ENCODE measurements at places on chromosomes 13 and 19. TPM values are rescaled to one million over a fixed set of nuclear protein-coding genes. Genes with fewer than 3 reads are reported as not detected.

The SLC17A7 gene
- total RNA-seq = 0.11 TPM

The NEK5 gene
- total RNA-seq = 0.16 TPM

The SYT5 gene
- 3.3 TPM for total RNA-seq

The PINLYP gene
- 0.61 TPM for total RNA-seq

The ZNF563 gene
- total RNA-seq = 1.4 TPM

The LILRB2 gene
- total RNA-seq = not detected

The CEACAM20 gene
- total RNA-seq = not detected

The IGSF23 gene
- total RNA-seq = not detected

The AMER2 gene
- not detected for total RNA-seq

The IL11 gene
- 27.7 TPM for total RNA-seq

The DMRTC2 gene
- not detected for total RNA-seq

The CAPN12 gene
- total RNA-seq = 0.91 TPM

The SDHAF1 gene
- total RNA-seq = 33.0 TPM

The UBE2L5 gene
- total RNA-seq = 0.05 TPM

The B3GLCT gene
- total RNA-seq = 5.7 TPM

The SIGLEC5 gene
- not detected for total RNA-seq

The TRAPPC2B gene
- total RNA-seq = 12.4 TPM

The TNNI3 gene
- total RNA-seq = 1.2 TPM

The PCDH8 gene
- total RNA-seq = 0.05 TPM

The SLC25A15 gene
- total RNA-seq = 28.7 TPM

The PCDH9 gene
- 4.8 TPM for total RNA-seq

The HPN gene
- total RNA-seq = not detected

The ZNF726 gene
- 20.1 TPM for total RNA-seq

The PDX1 gene
- total RNA-seq = 0.45 TPM

The ZSCAN4 gene
- not detected for total RNA-seq

The KCNC3 gene
- total RNA-seq = 1.5 TPM

The CATSPERD gene
- not detected for total RNA-seq

The KL gene
- total RNA-seq = not detected

The TTYH1 gene
- 0.27 TPM for total RNA-seq

The ZNF729 gene
- 0.21 TPM for total RNA-seq

The ZNF625 gene
- total RNA-seq = 11.2 TPM

The SERP2 gene
- not detected for total RNA-seq

The ZNF77 gene
- total RNA-seq = 2.5 TPM

The OR7A5 gene
- not detected for total RNA-seq

The BST2 gene
- 1.3 TPM for total RNA-seq

The AP1M1 gene
- 129 TPM for total RNA-seq

The ZNF571 gene
- 0.98 TPM for total RNA-seq

Measured in A375 (cell line).